Trophoblast cell (in vitro differentiated cells and primary cell): ENCODE measurements at places on chromosomes 1 and 21.

DNA sequence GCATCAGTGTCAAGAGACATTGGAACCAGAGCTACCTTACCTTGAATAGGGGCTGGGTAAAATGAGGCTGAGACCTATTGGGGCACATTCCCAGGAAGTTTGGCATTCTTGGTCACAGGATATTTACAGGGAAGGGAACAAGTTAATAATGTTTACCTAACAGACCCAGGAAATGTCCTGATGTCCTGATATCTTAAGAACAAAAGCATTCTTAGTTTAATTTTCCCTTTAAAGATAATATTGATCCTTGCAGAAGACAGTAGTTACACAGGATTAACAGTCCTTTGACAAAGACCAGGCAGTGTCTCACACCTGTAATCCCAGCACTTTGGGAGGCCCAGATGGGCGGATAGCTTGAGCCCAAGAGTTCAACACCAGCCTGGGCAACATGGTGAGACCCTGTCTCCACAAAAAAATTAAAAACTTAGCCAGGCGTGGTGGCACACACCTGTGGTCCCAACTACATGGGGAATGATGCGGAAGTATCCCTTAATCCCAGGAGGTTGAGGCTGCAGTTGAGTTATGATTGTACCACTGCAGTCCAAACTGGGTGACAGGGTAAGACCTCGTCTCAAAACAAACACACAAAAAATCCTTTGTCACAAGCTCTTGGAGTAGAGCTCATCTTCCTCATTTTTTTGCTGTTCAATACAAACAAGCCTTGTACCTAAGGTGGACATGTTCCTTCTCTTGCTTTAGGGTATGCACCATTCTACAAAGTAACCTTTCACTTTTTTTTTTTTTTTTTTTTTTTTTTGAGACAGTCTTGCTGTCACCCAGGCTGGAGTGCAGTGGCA lies 1.3 kb upstream of the TOMM20 start:
- no peak for DNase-seq

DNA sequence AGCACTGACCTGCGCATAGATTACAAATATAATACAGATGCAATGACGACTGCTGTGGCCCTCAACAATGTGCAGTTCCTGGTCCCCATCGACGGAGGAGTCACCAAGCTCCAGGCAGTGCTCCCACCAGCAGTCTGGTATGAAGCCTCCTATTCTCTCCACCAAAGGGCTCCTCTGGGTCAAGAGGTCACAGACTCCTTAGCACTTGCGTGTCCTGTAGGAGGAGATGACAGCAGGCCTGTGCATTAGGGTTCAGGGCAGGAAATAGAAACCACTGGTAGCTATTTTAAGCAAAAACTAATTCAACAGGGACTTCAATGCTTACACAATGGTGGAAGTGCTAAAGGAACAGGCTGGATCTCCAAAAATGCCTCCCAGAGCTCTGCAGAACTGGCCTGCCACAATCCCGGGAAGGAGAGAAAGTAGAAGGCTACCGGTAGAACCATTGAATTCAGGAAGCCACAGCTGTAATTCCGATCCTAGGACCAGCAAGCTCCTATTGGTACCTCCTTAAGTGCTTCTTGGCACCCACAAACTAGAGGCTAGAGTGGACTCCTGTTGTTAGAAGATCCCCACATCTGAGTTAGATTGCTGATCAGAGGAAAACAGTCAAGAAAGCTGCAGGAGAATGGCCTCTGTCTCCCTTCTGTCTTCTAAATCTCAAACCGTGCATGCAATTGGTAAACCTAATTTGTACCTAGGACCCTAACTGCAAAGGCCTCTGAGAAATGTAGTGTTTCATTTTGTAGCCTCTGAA lies 12.7 kb upstream of the DYNLT5 start:
- no peak for DNase-seq

DNA sequence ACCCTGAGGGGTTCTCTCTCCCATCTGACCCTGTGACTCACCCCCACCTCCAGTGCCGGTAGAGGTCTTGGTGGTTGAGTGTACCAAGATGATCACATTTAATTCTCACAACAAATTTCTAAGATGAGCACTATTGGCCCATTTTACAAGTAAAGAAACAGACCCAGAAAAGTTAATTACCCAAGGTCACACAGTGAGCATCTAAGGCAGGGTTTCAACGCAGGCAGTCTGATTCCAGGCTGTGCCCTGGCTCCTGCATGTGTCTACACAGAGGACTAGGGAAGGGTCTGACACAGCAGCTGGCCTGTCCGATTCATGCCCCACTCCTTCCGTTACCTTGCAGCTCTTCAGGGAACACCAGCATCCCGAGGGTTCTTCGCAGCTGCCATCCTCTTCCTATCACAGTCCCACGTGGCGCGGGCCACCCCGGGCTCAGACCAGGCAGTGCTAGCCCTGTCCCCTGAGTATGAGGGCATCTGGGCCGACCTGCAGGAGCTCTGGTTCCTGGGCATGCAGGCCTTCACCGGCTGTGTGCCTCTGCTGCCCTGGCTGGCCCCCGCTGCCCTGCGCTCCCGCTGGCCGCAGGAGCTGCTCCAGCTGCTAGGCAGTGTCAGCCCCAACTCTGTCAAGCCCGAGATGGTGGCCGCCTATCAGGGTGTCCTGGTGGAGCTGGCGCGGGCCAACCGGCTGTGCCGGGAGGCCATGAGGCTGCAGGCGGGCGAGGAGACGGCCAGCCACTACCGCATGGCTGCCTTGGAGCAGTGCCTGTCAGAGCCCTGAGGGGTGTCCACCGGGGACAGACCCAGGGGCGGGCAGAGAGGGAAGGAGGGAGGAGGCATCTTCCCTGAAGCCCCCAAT lies 7.5 kb downstream of the NCDN start:
- no peak for DNase-seq

DNA sequence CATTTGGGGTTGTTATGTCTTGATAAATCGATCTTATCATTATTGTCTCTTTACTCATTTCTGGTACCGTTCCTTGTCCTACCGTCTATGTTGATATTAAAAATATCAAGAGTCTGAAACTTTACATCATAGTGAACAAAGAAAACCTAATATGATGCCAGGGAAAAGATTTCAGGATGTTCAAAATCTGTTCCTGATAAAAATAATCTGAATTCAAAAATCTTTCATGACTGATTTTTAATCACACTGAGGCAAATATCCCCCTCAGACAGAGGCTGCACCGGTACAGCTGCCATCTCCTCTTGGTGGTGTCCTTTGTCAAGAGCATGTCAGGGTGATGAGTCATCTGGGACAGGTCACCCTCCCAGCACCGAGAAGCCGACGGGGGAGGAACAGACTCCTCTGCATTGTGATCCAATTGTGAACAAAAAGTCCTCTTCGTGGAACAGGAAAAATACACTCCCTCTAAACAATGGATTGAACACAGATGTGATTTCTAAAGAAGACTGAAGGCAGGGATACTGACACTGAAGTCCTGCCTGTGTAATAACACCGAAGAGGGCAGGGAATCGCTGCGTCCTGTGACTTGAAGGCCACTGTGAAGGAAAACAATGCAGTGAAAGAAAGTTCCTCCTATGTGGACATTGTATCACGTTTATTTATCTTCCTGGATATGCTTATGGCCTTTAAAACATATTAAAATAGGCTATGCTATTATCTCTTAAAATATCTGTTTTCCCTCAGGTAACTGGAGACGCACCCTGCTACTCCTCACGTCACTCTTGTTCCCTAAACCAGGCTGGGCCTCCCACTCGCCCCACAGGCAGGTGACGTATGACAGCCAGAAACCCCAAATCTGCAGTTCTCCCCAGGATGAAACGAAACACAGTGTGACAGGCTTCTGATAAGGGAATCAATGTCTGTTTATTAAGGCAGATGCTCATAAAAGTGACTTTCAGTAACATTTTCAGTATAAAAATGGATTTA lies 4.3 kb upstream of the SPATC1L start:
- peak; percentile 50 for DNase-seq

DNA sequence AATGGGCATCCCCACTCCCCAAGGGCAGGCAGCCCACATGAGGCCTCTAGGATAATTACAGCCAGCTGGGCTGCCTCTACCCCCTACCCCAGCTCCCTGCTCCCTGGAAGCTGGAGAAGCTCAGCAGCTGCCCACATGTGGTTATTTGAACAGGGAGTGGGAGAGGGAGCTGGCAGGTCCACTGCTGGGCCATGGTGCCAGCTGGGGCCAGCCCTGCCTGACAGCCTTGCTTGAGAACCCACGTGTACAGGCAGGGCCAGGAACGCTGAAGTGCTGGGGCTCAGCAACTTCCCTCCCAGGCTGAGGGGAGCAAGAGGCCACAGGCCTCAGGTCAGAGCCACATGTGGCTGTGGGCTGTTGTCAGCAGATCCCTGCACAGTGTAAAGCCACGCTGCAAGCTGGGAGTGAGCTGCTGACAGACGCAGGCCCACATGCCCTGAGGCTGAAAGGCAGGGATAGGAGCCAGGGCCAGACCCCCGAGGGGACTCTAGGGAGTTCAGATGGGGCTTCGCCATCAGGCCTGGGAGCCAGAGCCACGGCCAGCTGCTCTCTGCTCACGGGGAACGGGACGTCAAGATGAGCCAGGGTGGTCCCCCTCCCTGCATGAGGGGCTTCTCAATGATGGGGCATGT lies 129.0 kb downstream of the SYF2 start:
- DNase-seq = no peak

DNA sequence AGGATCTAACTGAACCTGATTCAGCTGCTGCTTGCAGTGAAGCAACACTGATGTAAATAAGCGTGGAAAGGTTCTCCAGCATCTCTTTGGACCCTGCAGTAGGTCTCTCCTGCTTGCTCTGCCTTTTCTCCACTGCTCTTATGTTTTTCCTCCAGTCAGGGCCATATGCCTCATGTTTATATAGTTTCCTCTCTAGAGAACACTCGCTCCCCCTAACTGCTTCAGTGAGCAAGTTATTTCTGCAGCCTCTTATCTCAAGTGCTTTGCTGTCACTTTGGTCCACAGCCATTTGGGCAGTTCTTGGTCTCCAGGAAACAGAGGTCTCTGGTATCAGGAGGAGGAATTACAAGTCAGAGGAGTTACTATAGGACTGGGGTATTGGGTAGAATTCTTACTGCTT lies 5.3 kb downstream of the PRUNE1 start:
- no peak for DNase-seq

GRCh38 chr1:20102875-20103274 lies 16.5 kb downstream of the PLA2G2D start:
- no peak for DNase-seq

DNA sequence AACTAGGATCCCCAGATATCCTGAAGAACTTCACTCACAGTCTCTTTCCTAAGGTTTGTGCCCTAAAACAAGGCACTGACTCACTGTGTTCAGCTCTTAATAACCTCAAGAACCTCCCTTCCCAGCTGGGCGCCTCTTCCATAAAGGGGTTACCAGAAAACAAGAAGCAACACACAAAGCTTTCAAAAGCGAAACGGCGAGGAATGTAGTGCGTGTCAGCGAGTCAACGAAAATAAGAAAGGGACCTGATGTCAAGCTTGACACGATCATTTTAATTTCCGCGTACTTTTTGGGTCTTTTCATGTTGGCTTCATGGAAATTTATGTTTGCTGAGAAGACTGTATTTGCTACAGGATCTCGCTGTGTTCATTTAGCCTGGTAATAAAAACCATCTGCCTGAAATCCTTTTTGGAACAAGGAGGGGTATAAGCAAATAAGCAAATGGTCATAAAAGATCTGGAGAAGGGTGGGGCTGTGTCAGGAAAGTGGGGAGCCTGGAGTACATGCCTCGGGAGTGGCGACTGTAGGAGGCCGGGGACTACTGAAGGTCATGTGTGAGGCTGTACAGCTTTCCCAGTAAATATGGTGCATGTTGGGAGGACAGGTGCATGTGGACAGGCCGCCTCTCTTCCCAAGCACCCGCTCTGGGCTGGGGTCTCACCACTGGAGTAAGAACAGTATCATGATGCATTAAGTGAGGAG lies 11.4 kb upstream of the CLDN14 start:
- no peak for DNase-seq

GRCh38 chr1:180278596-180279395 lies 48.7 kb downstream of the LHX4 start:
- DNase-seq = peak; percentile 58

GRCh38 chr1:171222936-171223335 lies 25.4 kb upstream of the FMO1 start:
- DNase-seq = peak; percentile 75
